ENCODE measurements at places on chromosomes 6 and 20. TPM values are rescaled to one million over a fixed set of nuclear protein-coding genes. Genes with fewer than 3 reads are reported as not detected.
A peak's percentile ranks its signal among the peaks of the same experiment; 100 is the strongest.

GRCh38 chr6:7052443-7053011 lies 55.2 kb upstream of the RREB1 start:
- DNase-seq, result peak; percentile 35

GRCh38 chr20:37699202-37699601 lies 5.4 kb downstream of the CTNNBL1 start:
- DNase-seq, result no peak

DNA sequence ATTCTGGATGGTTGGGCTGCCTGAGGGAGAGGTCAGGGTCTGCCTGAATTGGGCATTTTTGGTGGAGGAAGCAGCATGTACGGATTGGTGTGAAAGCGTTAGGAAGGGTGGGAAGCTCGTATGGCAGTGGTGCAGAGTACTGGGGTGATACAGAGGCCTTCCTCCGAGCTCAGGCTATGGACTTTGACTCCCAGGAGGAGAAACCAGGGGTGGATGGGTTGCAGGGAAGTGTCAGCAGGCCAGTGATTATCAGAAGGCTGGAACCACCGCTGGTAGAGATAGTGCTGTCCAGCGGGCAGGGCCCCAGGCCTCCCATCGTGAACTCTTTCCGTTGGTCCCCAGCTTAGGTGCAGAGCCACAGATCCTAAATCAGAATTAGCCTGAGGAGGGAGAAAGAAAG lies 5.3 kb downstream of the WFDC5 start:
- no peak for DNase-seq

GRCh38 chr6:34074064-34074742 lies 71.7 kb downstream of the GRM4 start:
- DNase-seq, result no peak

GRCh38 chr20:22833851-22834250 lies 201.3 kb upstream of the SSTR4 start:
- peak; percentile 61 for DNase-seq

DNA sequence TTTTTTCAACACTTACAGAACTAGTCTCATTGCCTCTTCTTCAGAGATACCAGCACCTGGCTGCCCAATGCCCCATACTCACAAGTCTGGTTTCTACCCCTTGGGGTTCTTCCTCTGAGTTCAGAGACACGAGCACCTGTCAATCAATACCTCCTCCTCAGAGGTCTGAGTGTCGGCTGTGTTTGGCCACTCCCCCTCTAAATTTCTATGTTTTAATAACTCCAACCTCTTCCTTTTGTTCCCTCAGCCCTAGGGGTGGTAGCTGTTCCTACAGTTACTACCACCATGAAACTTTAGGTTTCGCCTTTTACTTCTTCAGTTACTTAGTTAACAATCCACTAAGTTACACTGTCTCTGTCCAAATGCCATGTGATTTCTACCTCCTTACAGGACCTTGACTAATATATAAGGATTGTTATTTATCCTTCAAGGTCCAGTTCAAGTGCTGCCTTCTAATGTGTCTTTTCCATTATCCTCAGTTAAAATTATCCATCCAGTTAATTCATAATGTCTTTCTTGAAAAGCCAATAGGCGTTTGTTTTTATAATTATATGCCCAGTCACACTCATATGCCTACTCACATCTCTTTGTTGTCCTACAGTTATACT lies 14.6 kb upstream of the PHF20 start:
- DNase-seq, result no peak

GRCh38 chr6:51241376-51241775 lies 422.7 kb downstream of the TFAP2B start:
- no peak for DNase-seq

The REM1 gene
- not detected for total RNA-seq

- DNase-seq, result no peak
Measured at GRCh38 chr6:53686355-53686940, 20.9 kb upstream of the KLHL31 start.

GRCh38 chr20:12638633-12639312 lies 370.0 kb upstream of the SPTLC3 start:
- DNase-seq, result no peak

The LYRM4 gene
- total RNA-seq, result 52.8 TPM

DNA sequence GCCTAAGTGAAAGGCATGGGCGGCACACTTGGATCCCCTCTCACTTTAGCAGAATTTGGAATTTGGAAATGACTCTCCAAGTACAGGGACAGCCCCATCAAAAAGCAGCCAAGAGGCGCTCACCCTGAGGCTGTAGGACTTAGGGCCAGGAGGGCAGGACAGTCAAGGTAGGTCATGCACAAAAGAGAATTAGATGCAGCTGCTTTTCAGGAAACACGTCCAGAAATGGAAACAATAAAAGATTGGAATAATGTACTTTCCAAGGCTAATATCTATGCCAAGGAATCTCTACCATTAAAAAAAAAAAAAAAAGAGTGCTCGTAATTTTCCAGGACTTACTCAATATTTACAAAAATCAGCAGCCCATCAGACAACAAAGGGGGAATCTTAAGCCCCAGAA lies 19.9 kb downstream of the PREP start:
- DNase-seq, result no peak

The TCF15 gene
- total RNA-seq, result not detected

DNA sequence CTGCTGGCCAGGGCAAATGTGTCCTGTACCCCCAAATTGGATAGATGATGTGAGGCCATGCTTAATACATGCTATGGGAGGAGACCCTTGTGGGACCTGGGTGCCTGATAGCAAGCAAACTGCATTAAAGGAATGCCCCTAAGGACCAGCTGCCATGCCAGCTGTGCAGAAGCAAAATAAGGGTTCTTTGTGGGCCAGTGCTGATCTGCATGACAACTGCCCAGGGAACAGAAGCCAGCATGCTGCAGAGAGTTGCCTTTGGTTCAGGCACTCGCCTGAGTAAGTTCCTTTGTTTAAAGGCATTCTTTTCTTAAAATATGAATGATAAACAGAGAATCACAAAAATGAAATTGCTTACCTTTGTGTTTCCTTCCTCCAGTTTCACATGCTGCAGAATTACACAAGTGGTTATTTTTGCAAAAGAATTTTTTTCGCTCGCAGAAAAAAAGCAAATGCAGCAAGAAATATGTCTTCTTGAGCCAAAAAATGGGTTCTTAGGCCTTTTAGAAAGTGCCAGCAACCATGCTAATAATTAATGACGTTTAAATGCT lies 6.9 kb upstream of the SYNDIG1 start:
- DNase-seq, result no peak

The IMPG1 gene
- not detected for total RNA-seq

DNA sequence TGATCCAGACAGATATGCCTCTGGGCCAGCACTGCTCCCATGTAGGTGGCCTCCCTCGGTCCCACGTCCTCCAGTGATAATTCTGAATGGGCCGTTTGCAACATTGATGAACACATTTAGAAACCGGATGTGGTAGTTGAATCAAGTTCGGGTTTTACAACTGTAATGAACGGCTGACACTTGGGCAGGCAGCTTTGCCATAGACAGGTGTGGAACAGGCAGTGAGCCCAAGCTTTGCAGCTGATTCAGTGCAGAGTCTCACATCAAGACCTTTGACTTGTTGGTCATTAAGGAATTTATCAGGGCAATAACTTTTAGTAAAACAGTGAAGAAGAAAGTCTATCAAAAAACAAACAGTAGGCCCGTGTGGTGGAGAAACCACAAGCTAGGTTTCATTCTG lies 466.6 kb upstream of the AGPAT4 start:
- no peak for DNase-seq

- no peak for DNase-seq
Measured at GRCh38 chr20:47849006-47849405, 63.7 kb upstream of the SULF2 start.

GRCh38 chr20:56750430-56750829 lies 121.3 kb downstream of the TFAP2C start:
- DNase-seq, result peak; percentile 43

The GHRH gene
- total RNA-seq, result not detected

The CFAP206 gene
- total RNA-seq, result 0.23 TPM

DNA sequence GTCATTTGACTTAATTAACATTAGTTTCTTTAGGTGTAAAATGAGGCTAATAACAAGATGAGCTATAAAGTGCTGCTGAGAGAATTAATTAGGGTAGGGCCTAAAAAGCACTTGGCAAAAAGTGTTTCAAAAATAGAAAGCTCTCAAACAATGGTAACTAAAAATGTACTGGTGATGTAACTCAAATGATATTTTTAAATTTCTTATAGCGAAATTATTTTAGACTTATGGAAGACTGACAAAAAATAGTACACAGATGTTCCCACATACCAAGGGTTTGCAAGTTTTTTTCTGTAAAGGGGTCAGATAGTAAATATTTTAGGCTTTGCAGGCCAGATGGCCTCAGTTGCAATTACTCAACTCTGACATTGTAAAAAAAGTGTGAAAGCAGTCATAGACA lies 190.7 kb upstream of the UFL1 start:
- no peak for DNase-seq

- no peak for DNase-seq
Measured at GRCh38 chr6:52671676-52672075, 763 bp downstream of the TMEM14A start.

GRCh38 chr6:127514773-127515227 lies 4.3 kb downstream of the MTCL3 start:
- no peak for DNase-seq

- DNase-seq, result peak; percentile 90
Measured at GRCh38 chr6:113645576-113645970, 211.6 kb upstream of the MARCKS start.

DNA sequence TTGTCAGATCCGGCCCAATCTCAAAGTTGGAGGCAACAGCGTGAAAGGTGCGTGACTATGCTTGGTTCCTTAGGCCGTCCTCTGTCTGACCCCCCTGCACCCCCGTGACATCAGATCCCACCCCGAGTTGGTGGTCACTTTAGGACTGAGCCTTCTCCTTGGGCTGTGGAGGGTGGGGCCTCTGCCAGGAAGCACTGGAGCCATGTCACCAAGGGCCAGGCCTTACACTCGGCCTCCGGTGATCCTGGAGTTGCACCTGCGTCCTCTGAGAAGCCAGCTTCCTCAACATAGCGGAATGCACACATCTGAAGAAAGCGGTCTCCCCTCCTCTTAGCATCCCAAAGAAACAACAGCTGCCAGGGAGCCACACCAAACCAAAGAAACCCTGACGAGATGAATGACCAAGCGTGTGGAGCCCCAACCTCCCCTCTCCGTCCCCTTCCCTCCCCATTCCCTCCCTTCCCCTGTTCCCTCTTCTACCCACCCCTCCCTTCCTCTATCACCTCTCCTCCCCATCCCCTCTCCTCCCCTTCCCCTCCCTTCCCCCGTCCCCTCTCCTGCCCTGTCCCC lies 182.6 kb downstream of the TTLL2 start:
- no peak for DNase-seq

DNA sequence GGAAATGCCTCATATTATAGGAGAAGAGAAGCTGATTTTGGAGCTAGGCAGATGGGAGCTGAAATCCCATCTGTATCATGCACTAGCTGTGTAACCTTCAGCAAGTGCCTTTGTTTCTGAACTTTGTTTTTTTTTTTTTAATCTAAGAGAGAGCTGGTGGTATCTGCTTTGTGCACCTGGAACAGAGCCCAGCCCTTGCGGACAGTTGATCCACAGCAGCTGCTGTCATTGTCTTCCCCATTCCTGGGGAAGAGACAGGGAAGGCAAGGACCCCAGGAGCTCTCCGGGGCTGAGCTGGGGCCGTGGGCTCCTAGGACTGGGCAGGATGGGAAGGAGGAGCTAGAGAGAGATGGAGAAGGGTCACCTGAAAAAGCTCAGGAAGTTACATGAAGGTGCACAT lies 92.1 kb downstream of the SYNJ2 start:
- no peak for DNase-seq

The ANKRD66 gene
- total RNA-seq, result not detected

The ARMH2 gene
- total RNA-seq, result not detected

The RHAG gene
- total RNA-seq, result not detected

DNA sequence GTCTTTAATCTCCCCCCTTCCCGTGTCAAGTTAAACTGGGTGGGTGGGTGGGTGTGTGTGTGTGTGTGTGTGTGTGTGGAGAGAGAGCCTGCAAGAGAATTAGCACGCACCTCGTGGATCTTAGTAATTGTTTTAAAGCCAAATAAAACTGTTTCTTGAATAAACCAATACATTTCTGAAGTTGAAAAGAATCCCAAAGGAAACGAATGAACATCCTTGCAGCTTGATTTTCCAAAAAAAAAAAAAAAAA lies 381 bp upstream of the BICRAL start:
- DNase-seq, result no peak

The C20orf141 gene
- total RNA-seq, result not detected

DNA sequence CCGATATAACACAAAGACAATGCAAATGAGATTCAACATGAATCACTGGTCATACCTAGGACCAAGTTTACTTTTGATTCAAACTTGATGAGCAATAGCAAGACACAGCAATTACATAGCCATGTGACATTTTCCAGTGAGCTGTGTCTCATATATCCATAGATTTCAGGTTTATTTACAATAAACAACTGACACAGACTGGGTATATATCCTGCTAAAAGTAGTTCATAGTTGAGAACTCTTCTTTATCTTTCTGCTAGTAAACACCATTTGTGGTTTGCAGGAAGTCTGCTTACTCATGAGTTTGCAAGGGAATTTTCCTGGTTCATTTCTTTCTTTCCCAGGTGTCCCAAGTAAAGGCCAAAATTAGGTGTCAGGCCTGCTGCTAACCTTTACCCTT lies 343.4 kb downstream of the KIF16B start:
- DNase-seq, result no peak

- no peak for DNase-seq
Measured at GRCh38 chr20:33606118-33606771, 55.9 kb upstream of the C20orf144 start.

- DNase-seq, result no peak
Measured at GRCh38 chr20:33554914-33555420, 65.1 kb downstream of the CBFA2T2 start.

The WFDC10B gene
- not detected for total RNA-seq

DNA sequence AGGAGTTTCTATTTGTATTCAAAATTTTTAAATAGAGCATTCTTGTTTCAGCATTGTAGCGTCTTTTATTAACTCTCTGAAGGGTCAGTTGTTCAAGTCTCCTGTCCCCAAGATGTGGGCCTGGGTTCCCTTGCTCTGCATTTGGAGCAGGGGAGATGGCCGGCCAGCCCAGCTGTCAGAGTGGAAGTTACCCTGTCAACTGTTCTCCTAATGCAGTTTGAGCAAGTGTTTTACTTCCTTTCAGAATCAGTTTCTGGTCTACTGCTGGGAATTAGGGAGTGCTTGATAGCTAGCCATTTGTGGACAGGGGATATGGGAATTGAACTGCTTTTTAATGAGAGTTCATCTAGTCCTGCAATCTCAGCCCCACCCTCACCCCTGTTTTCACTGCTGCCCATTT lies 116.6 kb downstream of the QKI start:
- no peak for DNase-seq

DNA sequence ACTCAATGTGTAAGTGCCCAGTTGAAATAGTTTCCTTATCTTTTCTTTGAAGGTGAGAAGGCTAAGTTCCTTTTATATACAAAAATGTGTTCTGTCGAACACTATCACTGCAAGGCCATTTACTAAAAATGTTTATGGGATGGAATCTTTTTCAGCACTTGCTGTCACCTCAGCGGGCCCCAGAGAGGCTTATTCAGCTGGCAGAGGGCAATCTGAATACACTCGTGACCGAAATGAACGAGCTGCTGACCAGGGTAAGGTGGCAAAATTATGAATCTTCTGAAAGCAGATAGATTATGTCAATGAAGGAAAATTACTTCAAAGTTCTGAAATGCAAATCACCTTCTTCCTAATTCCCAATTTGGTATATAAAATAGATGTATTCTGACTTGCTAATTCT lies 340.2 kb downstream of the ARHGAP18 start:
- DNase-seq, result no peak

GRCh38 chr6:72968704-72969103 lies 256.6 kb downstream of the KHDC1L start:
- DNase-seq, result no peak

GRCh38 chr6:101845621-101846020 lies 452.1 kb downstream of the GRIK2 start:
- no peak for DNase-seq

GRCh38 chr6:133674661-133675060 lies 214.3 kb upstream of the TCF21 start:
- no peak for DNase-seq

Data from Caco-2 (cell line).